ENCODE measurements at places on chromosomes 11 and 22. TPM values are rescaled to one million over a fixed set of nuclear protein-coding genes. Genes with fewer than 3 reads are reported as not detected.

GRCh38 chr11:75888416-75888815 is 73.4 kb downstream of the UVRAG start:
- no peak for DNase-seq

DNA sequence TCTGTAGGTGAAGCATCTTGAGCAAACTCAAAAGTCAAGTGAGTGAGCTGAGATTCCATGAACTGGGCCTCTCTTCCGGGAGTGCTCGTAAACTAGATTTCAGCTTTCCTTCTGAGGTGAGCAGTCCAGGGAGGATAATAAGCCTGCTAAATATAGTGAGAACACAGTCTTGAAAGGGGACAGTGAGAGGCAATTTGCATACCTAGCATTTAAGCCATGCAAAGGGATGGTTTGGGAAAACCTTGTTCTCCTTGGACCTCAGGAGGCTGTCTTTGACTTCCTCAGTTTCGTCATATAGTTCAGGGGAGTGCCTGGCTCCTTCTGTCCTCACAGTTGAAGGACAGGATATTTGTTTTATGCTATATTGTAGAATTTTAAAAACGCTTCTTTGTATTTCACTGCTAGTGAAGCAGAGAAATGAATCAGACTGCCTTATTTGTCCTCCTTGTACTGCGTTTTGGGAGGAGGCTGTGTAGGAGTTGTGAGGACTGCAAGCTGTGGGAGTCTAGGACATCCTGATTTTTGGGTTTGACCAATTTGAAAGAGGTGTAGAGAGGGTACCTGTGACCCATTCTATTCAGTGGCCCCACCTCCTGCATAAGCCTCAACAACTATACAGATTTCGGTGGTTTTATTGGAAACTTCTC is 11.0 kb upstream of the SORL1-AS1 start:
- DNase-seq = no peak

LGR4 gene
- not detected for total RNA-seq

PAAF1 gene
- 17.9 TPM for total RNA-seq
